C1 segment of cervical spinal cord (tissue), 14 donors: ENCODE measurements at places on chromosomes 16 and 17.

DNA sequence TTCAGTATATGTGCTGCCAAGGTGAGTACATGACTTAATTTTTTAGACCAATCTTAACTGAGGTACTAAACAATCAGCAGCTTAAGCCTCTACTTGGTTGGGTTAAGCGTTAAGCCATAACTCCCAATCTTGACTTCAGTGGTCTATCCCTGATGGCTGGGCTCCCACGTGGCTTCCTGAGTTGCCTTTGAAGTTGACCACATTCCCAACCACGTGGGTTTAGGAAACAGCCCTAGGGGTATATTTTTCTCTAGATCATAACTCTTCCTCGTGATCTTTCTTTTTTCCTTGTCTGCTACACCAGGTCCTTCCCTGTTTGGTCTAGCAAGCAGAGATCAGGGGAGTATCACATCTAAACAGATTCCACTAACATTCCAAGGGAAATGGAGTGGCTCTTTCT, 20.1 kb upstream of the PIRT start:
- no peak for DNase-seq

DNA sequence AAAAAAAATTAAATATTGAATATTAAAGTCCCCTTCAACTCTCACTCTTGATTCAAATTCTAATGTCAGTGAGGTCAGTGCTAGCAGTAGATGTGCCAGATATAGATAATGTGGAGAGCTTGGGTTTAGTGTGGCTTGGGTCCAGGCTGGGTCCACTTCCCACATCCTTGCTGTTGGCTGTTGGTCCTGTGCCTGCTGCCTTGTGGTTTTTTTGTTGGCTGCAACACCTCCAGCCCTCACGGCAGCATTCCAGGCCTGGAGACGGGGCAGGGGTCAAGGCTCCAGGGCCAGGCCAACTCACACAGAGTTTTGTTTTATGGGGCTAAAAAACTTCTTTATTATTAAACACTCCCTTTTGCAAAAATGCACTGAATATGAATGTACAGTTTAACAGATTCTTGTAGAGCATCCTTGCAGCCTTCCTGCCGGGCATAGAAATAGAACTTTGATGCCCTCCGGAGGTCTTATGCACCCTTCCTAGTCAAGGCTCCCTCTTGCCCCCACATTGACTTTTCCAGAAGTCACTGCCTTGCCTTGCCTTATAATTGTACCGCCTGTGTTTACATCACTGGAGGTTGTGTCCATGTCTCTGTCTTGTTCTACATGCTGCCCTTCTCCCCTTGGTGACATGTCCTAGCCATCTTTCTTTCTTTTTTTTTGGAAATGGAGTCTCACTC, 25.5 kb upstream of the MYO15B start:
- DNase-seq: no peak

DNA sequence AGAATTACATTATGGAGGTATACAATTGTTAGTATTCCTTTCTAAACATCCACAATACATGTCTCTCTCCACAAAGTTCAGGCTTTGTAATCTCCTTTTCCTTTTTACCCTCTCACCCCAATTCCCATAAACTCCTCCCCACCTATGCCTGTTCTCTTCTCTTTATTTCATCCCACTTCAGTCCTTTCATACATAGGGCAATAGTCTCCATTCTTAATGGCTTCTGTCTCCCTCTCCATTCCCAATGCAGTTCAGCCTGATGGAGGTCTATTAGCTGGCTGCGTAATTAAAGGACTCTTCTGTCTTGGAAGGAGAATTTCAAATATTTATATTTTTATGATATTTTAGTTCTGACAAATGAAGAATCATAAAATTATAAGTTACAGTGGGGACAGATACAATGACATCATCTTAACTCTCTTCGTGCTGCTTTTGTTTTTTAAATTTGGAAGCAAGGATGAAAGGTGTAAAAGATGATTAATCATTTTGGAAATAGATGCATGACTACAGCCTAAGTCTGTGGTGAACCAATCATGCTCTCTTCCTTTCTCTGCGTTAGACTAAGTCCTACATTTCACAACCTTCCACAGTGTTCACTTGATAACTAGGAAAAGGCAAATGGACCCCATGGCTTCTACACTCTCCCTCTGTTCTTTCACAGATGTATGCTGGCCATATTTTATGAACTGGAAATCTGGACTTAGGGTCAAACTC, 11.2 kb upstream of the FAM20A start:
- DNase-seq: no peak

DNA sequence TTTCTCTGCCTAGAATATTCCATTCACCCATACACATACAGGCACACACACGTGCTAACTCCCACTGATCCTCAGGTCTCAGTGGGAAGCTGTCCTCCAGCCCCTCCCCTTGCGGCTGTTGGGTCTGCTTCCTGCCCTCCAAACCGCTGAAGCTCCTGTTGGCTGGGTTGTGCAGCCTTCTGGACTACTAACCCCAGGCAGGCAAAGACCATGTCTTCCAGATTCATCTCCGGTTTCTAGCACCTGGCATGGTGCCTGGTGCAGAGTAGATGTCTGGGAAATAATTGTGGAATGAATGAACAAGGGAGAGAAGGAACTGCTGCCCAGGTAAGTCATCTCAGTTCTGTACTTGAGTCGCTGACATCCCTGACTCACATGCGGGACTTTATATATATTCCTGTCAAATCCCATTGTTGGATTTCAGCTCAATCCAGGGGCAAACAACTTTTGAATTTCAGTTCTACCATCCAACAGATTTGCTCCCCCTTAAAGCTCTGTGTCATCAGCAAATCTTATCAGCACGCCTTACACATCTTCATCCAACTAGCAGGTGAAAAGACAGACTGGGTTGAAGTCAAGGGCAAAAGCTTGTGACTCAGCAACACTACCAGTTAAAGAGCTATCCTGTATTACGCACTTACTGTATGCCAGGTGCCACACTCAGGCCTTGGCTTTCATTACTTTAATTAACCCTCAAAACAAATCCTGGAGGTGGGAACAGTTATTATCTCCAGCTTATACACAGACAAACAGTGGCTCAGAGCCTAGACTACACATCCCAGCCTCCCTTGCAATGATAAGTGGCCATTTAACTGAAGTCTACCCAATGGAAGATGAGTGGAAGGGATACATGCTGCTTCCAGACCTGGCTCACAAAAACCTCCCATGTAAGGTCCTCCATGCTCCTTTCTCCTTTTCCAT, 51.1 kb downstream of the SRCIN1 start:
- no peak for DNase-seq

GRCh38 chr17:62611292-62611691, 16.2 kb upstream of the MRC2 start:
- no peak for DNase-seq

DNA sequence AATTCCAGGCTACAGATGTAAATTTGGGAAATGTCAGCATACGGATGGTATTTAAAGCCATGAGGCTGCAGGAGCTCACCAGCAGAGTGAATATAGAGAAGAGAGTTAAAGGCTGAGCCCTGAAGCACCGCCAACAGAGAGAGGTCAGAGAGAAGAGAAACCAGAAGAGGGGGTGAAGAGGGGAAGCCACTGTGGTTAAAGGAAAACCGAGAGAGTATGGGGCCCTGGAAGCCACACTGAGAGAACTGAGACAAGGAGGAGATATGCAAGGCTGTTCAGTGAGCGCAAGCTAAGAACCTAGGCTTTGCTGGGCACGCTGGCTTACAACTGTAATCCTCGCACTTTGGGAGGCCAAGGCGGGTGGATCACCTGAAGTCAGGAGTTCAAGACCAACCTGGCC, 24.6 kb downstream of the COPRS start:
- no peak for DNase-seq

DNA sequence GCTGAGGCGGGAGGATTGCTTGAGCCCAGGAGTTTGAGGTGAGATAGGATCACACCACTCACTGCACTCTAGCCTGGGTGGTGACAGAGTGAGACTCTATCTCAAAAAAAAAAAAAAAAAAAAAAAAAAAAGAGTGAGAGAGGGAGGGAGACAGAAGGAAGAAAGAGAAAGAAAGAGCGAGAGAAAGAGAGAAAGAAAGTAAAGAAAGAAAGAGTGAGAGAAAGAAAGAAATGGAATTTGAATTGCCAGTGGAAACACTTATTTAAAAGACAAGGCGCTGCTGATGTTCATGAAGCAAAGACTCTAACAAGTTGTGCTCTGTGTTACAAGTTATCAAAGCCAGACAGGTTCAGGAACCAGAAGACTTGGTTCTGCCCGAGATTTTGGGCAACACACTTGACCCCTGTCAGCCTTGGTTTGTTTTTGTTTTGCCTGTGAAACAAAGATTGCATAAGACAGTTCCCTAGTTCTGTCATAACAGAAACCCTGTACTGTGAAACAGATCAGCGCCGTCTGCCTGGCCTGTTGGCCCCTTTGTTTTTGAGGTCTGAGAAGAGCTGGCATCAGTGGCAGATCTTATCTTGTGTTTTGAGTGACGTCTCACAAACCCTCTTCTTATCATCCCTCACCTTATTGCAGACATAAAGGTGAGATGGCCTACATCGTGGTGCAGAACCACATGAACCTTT, 55.4 kb upstream of the ENDOV start:
- no peak for DNase-seq

DNA sequence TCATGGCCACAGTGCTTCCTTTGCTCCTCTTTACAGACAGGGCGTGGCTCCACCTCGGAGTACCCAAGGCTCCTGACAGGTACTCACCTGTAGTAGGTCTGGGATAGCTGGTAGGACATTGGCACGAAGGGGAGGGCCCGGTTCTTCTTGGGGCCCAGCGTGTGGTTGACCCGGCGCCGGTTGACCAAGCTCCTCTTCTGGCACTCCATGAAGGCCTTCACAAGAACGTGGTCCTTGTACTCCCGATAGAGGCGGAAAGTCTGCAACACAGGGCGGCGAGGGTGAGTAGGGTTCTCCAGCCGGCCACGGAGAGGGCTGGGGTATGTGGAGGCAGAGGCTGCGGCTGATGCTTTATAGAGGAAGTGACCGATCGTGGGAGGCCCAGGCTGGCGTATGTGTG, 69.7 kb downstream of the IL21R start:
- DNase-seq: no peak

DNA sequence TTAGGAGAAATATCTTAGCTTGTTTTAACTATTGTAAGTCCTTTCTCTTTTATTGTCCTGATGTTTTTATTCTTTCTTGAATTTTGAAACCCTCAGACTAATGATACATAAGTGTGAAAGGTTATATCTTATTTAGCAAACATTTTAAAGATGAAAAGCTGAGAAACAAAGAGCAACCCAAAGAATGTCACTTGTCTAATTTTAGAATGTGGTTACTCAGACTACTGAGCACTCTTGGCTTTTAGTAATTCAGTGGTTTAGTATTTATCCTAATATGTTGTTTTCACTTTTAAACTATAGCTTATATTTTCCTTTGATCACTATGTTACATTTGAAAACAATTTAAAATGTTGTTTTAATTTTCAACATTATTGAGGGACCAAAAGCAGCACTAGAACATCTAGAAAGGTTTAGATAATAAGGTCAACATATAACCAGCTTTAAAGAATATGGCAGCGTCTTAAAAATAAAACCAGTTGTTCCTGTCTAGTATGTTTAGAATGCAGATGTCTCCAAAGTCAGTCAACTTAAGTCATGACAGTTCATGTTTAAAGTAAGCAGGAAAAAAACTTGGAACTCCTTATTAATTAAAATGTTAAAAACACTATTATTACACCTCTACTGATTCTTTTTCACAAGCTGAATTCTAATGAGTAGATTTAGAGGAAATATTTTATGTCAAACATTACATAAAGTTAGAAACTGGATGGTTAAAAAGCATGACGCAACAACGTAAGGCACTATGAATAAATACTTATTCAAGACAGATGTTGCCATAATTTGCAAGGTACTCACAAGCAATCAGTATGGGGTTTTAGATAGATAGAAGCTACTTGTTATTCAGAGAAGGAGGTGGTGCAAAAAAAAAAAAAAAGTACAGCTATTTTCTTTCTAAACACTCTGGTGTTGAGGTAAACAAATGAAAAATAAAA, 2.4 kb downstream of the MBTD1 start:
- no peak for DNase-seq

GRCh38 chr17:27457360-27457715, 1.1 kb downstream of the KSR1 start:
- DNase-seq: no peak

DNA sequence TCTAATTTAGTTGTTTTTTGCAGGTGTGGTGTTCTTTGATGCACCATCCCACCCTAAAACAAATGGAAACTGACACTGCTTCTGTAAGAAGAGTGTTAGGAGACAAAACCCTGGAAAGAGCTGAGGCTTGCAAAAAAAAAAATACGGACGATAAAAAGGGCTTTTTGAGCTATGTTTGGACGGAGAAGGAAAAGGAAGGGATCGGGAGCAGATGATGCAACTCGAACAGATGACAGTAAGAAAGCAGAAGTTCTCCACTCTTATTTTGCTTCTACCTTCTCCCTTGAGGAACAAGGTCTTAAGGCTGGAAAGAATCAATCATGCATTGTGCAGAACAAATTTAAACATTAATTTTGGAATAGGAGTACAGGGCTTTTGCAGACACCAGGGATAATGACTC, 136.7 kb downstream of the MAF start:
- no peak for DNase-seq

DNA sequence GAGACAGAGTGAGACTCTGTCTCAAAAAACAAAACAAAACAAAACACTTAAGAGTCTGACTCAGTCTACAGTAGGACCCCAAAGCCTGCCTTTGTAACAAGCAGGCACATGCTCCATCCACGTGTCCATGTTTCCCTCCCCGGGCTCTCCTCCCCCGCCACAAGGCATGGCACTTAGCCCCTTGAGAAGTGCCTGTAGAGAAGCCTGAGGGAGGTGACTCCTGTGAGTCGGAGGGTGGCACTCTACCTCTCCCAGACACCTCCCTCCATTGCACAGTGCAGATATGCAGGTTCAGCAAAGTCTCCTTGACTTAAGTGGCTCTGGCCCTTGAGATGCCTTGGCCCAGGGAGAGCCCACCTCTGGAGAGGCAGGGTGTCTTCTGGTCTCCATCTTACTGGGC, 6.8 kb downstream of the FHOD1 start:
- no peak for DNase-seq

GRCh38 chr17:6435051-6435450, at the start of gene AIPL1:
Gene AIPL1 (minus strand): TSS chr17:6435121. CDS start chr17:6435104, 17 bp downstream.
- DNase-seq: no peak

DNA sequence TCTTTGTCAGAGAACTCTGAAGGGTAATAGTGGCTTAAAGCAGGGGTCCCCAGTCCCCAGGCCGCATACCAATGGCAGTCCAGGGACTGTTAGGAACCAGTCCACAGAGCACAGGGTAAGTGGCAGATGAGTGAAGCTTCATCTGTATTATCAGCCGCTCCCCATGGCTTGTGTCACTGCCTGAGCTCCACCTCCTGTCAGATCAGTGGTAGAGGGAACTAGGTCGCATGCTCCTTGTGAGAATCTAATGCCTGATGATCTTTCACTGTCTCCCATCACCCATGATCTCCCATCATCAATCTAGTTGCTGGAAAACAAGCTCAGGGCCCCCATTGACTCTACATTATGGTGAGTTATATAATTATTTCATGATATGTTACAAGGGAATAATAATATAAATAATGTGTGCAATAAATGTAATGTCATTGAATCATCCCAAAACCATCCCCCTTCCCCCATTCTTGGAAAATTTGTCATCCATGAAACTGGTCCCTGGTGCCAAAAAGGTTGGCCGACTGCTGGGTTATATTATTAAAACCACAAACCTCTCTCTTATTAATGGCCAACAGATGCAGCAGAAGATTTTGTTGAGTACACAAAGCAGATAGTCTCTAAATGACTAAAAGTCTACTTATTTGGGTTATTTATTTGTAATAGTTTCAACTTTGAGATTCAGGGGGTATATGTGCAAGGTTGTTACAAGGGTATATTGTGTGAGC, 782.7 kb downstream of the CDH11 start:
- no peak for DNase-seq

GRCh38 chr17:16262201-16262600, 45.2 kb downstream of the PIGL start:
- DNase-seq: no peak

GRCh38 chr17:74192950-74193781, 10.3 kb upstream of the RPL38 start:
- DNase-seq: no peak

GRCh38 chr17:40419559-40420331, 2.0 kb upstream of the TOP2A start:
- no peak for DNase-seq
